ENCODE measurements at places on chromosomes 2 and 18. TPM values are rescaled to one million over a fixed set of nuclear protein-coding genes. Genes with fewer than 3 reads are reported as not detected.

Gene PLCL1
- 1.5 TPM for total RNA-seq

Gene UGT1A4
- total RNA-seq: not detected

Gene ITGA4
- 151 TPM for total RNA-seq

Gene ABCA12
- 0.28 TPM for total RNA-seq
